ENCODE measurements at places on chromosomes 2 and 18.
A peak's percentile ranks its signal among the peaks of the same experiment; 100 is the strongest.

DNA sequence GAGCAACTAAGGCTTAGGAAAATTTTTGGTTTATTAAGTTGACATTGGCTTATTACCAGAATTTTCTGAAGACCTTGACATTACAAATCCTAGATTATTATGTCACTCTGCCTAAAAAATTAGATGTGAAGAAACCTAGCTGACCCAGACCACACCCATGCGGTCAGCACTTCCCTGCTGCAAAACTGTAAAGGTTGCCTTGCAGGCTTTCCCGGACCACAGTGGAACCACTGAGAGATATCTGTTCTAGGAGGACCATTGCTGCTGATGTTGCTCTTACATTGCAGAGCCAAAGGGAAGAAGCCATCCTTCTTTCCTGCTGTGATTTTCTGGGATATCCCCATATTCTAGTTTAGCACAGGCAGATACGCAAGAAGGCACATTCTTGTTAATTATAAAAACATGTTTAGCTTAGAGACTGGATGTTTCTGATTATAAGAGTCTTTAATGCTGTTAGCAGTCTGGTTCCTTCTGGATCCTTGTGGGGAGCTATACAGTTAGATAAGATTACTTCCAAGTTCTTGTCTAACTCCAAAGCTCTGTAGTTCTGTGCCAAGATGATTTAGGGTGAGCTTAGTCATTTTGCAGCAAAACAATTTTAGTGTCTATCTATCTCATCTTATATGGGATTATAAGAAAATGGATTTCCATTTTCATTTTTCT is 70.2 kb downstream of the AOX1 start:
- peak; percentile 38 for DNase-seq

GRCh38 chr18:4412286-4412685 is 42.8 kb downstream of the DLGAP1 start:
- no peak for DNase-seq

GRCh38 chr2:232405943-232406510 is 617 bp upstream of the ALPG start:
- DNase-seq: no peak

DNA sequence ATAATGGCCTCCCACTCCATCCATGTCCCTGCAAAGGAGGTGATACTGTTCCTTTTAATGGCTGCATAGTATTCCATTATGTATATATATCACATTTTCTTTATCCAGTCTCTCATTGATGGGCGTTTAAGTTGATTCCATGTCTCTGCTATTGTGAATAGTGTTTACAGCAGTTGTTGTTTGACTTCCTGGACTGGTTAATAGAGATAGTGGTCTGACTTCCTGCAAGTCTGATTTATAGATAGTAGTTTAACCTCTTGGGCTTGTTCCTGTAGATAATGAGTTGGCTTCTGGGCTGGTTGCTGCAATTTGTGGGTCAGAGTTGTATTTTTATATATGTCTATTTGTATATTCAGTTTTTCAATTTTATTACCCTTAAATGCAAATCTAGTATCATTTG is 145.4 kb downstream of the ARL6IP6 start:
- no peak for DNase-seq

DNA sequence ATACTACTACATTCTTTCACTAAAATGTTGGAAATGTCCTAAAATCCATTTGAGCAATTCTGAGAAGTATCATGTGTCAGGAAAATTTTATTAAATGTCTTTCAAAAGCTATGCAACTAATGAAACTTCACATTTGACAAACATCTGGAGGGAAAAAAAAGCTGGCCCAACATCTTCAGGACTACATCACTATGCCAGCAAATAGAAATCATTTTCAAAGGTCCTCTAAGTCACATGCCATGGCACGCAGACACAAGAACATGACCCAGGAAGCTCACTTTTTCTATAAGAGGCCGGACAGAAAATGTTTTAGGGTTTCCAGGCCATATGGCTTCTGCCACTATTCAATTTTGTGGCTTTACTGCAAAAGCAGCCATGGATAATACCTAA is 11.6 kb downstream of the KANSL3 start:
- DNase-seq: no peak

DNA sequence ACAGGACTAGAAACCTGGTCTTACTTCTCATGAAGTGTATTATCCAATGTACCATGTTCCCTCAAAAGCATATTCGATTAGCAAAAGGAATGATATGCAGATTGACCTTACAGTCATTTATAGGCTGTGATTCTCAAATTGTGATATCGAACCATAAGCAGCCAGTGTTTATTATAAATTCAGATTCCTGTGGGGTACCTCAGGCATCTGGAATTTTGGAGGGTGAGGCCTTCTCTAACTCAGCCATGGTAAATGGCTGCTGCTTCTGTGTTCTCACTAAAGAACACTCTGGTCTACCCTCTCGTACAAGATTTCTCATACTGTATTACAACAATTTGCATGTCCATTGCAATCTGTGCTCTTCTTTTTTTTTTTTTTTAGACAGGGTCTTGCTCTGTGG is 84.5 kb downstream of the PRPF40A start:
- DNase-seq: no peak

GRCh38 chr2:229330952-229331351 is 59.9 kb upstream of the PID1 start:
- DNase-seq: no peak

GRCh38 chr18:23260926-23261590 is 125.8 kb downstream of the CABLES1 start:
- DNase-seq: no peak

- no peak for DNase-seq
Measured at GRCh38 chr18:37612524-37613252, 47.1 kb upstream of the CELF4 start.

GRCh38 chr18:48944634-48945033 is 6.1 kb downstream of the SMAD7 start:
- DNase-seq: no peak

GRCh38 chr2:217873371-217873770 is 129.4 kb downstream of the TNS1 start:
- DNase-seq: no peak

DNA sequence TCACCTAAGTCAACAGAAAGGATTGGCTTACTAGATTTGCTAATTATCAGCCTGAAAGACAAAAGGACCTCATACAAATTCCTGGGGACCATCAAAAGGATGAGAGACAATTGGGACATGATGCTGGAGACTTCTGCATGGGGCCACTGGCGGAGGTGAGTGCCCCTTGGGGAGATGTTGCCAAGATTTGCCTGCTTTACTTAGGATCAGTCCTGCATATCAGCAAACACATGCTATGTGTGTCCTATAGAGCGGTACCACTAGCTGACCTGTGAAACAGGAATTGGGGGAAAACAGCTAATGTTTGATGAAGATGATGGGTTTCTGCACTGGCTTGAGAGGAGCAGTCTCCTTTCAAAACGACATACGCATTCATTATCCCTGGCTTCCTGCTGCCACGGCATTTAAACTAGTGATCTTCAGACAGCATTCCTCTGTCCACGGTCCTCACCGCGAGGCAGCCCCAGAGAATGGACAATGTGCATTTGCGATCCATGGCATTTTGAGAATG is 104.2 kb downstream of the TGIF1 start:
- DNase-seq: no peak
